ENCODE measurements at places on chromosomes 2 and 18.

- DNase-seq: no peak
Observed at GRCh38 chr2:176104316-176105077, 2.6 kb upstream of the HOXD11 start.

DNA sequence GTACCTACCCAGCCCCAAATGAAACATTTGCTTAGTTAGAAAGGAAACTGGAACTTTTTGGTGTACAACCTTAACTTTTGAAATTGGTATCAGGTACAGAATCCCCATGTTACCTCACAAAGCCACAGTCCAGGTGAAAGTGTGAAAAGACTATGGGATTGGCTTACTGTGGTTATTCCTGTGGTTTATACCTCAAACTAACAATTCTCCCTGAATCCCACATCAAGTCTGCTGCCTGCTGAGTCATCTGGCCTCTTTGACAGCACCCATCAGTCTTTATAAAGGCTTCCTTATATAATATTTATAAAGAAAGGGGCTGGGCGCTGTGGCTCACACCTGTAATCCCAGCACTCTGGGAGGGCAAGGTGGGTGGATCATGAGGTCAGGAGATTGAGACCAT, 164.6 kb downstream of the TMEM247 start:
- DNase-seq: no peak

GRCh38 chr18:34859496-34859895, 149.4 kb downstream of the DTNA start:
- no peak for DNase-seq

DNA sequence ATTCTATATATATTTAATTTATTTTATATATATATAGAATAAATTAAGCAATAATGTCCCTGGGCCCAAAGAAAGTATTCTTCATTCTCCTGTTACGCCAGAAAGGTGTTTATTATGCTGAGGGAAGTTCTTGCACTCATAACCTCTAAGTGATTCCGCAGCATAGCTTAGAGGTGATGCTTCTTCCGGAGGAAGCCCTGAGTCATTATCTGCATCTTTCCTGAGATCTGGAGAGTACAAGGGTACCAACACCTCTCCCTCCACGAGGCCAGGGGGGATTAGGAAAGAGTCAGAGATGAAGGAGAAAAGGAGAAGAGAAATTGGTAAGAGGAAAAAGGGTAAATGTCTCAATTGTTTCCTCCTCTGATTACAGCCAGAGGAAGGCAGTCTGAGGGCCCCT, 43.1 kb upstream of the RTN4 start:
- DNase-seq: no peak

DNA sequence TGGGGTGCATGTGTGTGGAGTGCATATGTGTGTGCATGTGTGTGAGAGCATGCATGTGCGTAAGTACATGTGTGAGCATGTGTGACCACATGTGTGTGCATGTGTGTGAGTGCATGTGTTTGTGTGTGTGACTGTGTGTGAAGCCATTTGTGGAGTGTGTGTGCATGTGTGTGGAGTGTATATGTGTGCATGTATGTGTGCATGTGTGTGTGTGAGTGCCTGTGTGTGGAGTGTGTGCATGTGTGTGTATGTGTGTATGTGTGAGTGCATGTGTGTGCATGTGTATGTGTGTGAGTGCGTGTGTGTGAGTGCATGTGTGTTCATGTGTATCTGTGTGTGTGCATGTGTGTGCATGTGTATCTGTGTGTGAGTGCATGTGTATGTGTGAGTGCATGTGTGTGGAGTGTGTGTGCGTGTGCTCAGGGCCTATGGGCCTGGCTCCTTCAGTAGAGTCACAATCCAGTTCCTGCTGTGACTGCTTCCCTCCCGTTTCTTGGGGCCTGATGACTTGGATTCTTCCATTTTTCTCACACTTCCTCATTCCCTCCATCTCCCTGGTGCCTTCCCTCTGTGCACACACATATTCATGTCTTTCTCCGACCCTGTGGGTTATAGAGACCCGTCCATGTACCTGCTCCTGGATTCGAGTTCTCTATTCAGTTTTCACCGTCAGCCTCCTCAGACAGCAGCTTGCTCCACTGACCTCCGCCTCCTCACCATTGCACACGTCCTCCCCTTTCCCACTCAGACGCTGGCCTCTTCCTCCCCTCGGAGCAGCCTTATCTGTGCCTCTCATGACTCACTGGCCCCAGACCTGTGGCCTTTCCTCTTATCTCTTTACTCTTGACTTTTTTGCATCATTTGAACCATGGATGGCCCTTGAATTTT, 25.2 kb downstream of the TOGARAM2 start:
- no peak for DNase-seq

- no peak for DNase-seq
Observed at GRCh38 chr2:219736209-219736608, 108.8 kb downstream of the SLC4A3 start.

DNA sequence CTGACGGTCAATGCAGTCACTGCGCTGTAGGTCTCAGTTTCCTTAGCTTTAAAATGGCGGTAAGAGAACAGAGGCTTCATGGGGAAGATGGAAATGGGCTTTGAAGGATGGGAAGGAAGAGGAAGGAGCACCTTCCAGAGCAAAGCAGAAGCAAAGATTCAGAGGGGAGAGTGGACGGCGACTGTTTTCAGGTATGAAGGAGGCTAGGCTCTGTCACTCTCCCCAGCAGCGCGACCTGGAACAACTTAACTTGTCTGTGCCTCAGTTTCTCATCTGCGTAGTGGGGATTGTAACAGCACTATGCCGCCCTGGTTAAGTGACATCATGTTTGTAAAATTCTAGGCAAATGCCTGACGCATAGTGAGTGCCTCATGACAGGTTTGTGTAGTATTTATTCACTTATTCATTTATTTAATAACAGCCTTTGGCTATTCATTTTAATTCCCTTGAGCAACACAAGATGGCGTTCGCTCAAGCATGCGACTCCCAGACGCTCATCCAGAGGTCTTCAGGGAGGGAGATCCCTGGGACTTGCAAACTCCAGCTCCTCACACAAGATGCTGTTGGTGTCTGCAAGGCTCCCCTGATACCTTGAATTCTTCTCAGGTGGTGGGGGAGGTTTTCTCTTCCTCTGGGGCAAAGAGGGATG, 336.3 kb downstream of the DYSF start:
- DNase-seq: no peak

- no peak for DNase-seq
Observed at GRCh38 chr2:7191932-7192331, 274.7 kb downstream of the RNF144A start.

DNA sequence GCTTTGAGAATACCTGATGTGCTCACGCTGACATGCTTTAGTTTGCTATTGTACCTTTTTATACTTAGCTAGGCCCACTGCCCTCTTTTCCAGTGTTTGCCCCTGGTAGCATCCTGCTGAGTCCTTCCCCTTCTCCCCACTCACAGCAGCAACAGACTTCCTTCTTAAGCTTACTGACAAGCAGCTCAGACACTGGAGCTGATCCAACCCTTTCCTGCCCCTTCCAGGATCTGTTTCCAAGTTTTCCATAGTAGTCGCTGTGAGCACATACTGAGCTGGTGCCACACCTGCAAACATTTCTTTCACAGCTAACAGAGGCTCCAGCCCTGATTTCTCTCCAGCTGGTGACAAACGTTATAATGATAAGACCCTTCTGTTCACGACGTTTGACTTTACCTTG, 991.4 kb upstream of the CELF4 start:
- DNase-seq: no peak

GRCh38 chr2:168160897-168161296, 86.5 kb downstream of the STK39 start:
- no peak for DNase-seq

DNA sequence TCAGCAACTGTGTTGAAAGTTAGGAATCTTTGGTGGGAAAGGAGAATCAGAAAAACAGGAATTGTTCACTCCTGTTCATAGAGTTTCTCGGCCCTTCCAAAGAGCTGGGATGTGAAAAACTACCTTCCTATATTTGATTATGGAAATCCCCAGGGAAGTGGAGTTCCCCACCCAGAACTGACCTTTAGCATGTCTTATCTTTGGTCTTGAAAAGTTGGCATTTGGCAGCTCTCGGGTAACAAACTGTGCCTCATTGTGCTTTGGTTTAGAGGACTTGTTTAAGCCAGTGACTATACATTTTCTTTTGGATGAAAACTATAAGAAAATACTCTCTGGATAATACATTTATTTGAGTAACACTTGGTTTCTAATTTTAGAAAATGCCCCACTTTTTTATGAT, 51.3 kb upstream of the CERS6 start:
- DNase-seq: no peak

DNA sequence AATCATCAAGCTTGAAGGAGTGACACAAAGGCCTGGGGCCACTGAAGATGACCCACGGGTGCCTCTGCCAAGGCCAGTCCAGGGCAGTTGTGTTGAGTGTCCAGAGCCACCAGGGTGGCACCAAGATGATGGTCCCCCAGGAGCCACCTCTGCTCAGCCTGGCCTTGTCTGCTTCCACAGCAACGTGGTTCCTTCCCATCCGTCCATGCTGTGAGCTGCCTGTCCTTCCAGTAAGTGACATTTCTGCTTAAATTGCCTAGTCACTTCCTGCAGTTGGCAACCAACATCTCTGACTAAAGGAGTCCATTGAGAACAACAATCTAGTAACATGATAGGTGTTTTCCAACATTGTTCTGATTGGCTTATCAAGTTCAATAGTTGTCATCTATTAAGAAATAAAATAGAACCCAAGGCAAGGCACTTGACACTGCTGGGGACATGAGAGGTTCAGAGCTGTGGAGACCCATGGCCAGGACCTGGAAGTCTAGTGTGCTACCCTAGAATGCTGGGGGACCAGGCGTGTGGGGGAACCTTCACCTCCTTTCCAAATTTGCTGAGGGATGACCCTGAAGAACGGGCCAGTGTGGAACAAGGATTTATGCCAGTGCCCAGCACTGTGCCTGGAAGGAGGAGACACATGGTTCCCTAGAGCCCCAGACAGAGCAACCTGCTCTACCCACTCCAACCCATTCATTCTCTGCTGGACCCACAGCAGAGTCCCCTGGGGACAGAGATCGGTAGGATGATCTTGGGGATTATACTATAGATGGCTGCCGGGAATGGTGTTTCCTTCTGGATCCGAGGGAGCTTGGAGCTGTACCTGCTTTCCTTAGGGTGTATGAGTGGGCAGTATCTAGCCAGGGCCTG, 98.9 kb upstream of the EPC2 start:
- DNase-seq: no peak

DNA sequence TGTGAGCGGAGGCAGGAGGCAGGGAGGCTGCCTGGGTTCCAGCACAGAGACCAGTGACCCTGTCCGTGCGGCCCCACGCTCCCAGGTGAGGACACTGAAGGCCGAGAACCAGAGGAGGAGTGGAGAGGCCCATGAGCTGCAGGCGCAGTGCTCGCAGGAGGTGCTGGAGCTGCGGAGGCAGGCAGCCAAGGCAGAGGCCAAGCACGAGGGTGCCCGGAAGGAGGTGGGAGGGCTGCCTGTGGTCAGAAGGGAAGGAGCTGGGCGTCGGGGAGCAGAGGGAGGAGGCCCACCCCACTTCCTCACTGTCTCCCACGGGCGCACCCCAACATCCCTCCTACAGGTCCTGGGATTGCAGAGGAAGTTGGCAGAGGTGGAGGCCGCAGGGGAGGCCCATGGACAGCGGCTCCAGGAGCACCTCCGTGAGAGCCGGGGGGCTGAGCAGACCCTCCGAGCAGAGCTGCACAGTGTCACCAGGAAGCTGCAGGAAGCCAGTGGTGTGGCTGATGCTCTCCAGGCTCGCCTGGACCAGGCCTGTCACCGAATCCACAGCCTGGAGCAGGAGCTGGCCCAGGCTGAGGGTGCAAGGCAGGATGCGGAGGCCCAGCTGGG, 33.0 kb upstream of the SNED1 start:
- DNase-seq: no peak

DNA sequence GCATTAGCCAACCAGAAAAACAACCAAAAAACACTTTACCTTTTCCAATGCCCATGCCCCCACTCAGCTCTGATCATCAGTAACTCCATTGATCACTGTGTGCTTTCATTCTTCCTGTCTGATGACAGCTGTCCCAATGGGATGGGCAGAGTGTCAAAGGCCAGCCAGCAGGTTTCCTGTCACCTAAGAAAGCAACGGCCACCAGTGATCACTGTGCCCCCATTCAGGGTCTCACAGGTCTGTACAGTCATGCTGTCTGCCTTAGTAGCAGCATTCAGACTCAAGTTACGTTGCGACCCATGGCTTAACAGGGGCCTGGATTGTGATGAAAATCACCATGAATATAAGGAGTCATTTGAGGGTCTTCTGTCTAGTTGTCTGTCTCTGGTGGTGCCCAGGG, 184.5 kb downstream of the MGAT5 start:
- DNase-seq: no peak

DNA sequence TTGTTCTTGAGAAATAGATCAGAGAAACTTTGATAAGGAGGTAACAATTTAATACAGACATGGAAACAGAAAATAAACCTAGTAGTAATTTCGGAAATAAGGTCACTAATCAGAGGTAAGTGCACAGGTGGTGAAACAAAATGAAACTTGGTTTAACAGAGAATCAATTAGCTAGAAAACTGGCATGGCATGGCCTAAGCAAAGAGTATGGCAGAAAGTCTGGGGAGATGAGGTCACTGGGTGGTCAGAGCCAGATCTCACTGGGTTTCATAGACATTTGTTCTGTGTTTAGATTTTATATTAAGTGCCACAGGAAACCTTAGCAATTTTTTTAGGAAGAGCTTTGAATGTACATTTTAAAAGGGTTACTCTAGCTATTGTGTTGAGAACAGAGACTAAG, 1216.0 kb upstream of the PIK3C3 start:
- DNase-seq: no peak

DNA sequence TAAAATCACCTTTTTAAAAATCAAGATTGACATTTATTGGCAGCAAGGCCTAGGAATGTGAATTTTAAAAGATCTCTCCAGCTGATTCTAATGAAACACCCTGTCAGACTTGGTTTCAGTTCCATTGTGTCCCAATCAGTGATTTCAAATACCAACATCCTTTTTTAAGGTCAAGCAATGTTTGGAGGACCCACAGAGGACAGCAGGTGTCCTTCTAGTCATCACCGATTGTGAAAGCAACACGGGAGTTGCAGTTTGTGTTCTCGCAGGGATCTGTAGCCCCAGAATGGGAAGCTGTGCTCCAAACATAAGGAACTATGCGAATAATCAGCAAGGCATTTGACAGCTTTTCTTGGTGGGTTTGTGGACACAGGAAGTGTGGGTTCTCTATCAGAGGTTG, 4.5 kb upstream of the KIDINS220 start:
- DNase-seq: no peak

- no peak for DNase-seq
Observed at GRCh38 chr2:220334871-220335590, 707.6 kb downstream of the SLC4A3 start.
